Spleen (tissue), 13 donors: ENCODE measurements at places on chromosomes 6 and 20. TPM values are rescaled to one million over a fixed set of nuclear protein-coding genes. Genes with fewer than 3 reads are reported as not detected.

The EZR gene
- 129 TPM for total RNA-seq

The RALGAPB gene
- total RNA-seq, result 44.3 TPM

The MLN gene
- total RNA-seq, result not detected

The ACAT2 gene
- total RNA-seq, result 6.0 TPM

The SEMG1 gene
- total RNA-seq, result not detected

The CLDN20 gene
- total RNA-seq, result not detected

The RBM38 gene
- total RNA-seq, result 120 TPM

The PRRT1 gene
- 0.85 TPM for total RNA-seq

The MARCKS gene
- total RNA-seq, result 114 TPM

The NHSL1 gene
- total RNA-seq, result 5.9 TPM

The TUBB2B gene
- 1.6 TPM for total RNA-seq

The OR12D3 gene
- not detected for total RNA-seq

The PRKN gene
- total RNA-seq, result 13.7 TPM

DNA sequence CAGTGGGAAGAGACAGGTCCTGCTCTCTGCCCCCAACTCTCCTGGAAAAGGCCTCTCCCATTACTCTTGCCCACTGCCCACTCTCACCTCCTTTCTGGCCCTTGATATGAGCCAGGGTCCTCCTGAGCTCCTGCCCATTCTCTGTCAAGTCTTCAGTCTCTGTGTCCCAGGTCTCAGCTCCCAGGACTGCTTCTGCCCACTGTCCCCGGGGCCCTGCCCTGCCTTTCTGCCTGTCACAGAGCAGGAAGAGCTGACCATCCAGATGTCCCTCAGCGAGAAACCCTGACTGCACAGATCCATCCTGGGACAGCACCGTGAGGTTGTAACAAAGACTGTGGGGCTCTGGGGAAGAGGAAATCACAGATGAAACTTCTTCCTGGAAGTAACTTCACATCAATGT is 22.2 kb downstream of the HLA-F start:
- DNase-seq, result no peak

- DNase-seq, result no peak
These were observed 72.4 kb upstream of the SLC22A23 start for GRCh38 chr6:3529232-3529631.

- DNase-seq, result peak; percentile 93
These were observed 1.1 kb upstream of the MRGBP start for GRCh38 chr20:62795023-62795761.

DNA sequence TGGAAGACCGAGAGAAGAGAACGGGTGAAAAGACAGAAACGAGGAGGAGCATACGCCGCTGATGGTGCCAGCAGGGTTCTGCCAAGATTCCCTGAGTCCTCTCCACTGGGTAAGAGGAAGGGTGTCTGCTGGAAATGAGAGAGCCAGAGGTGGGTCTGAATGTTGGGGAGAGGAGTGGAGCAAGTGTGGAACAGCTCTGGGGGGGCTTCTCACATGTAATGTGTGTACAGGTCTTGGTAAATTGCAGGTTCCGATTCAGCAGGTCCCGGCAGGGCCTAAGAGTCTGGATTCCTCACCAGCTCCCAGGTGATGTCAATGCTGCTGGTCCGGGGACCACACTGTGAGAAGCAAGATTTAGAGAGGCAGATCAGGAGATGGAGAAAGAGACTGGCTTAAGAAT is 1.5 kb upstream of the EBF4 start:
- DNase-seq, result no peak

- no peak for DNase-seq
These were observed 109.2 kb downstream of the ARID1B start for GRCh38 chr6:156886409-156886808.

- DNase-seq, result no peak
These were observed 32.7 kb downstream of the CFAP61 start for GRCh38 chr20:20085071-20085470.

GRCh38 chr6:144334150-144334708 is 49.1 kb downstream of the UTRN start:
- peak; percentile 90 for DNase-seq

- peak; percentile 38 for DNase-seq
These were observed 80.5 kb downstream of the TMEM242 start for GRCh38 chr6:157242791-157243190.

- DNase-seq, result no peak
These were observed 147.3 kb downstream of the TRIM27 start for GRCh38 chr6:28776269-28777146.

DNA sequence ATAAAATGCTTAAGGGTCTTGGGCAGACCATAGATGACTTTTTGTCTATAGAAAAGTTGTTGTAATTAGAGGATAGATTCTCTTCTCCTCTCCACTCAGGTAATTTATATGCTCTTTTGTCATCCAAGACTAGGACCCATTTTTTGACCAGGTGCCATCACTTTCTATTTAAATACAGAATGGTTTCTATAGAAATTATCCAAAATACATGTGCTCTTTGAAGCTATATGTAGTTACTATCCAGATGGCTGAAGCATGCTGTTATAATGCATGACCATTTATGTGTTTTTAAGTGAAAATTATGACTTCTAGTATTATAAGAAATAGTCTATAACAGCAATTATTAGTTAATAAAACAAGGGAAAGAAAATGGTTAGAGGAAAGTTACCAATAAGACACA is 3.0 kb upstream of the MLIP start:
- no peak for DNase-seq

DNA sequence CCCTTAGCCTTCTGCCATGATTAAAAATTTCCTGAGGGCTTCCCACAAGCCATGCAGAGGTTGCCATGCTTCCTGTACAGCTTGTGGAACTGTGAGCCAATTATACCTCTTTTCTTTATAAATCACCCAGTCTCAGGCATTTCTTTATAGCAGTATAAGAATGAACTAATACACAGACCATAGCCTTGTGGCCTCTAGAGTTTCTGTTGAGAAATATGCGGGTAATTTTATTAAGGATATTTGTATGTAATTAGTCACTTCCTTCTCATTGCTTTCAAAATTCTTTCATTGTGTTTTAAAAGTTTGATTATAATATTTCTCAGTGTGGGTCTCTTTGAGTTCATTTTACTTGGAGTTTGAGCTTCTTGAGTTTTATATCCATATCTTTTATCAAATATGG is 484.9 kb downstream of the COL12A1 start:
- DNase-seq, result no peak

GRCh38 chr6:40630488-40630887 is 43.3 kb upstream of the LRFN2 start:
- DNase-seq, result no peak

DNA sequence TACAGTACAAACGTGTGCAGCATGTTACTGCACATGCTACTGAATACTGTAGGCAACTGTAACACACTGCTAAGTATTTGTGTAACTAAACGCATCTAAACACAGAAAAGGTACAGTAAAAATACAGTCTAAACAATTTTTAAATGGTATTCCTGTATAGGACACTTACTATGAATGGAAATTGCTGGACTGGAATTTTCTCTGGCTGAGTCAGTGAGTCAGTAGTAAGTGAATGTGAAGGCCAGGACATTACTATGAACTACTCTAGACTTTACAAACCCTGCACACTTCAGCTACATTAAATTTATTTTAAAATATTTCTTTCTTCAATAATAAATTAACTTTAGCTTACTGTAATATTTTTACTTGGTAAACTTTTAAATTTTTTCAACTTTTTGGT is 225.0 kb upstream of the TENT5A start:
- DNase-seq, result no peak

DNA sequence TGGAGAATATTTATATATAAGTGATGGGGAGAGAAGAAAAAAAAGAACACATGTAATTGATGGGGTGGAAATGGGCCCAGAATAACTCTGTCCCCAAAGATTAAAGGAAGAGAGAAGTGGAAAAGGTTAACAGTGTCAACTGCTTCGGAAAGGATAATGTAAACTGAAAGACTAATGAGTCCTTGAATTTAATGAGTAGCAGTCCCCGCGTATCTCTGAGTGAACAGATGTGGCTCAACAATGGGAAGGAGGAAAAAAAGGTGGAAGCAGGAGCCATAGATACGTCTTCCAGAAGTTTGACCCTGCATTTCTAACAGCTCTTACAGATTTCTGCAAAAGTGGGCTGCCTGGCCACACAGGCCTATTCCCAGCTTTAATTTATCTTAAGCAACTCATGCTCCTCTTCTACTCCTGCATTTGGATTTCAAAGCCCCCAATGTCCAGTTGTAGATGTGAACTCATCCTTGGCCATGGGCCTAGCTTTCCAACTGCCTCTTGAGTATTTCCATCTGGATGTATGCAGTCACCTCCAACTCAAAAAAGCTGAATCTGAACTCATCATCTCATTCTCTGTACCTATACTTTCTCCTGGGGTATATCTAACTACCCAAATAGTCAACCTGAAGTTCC is 61.3 kb downstream of the DST start:
- no peak for DNase-seq

- DNase-seq, result no peak
These were observed 45.0 kb downstream of the TFAP2A start for GRCh38 chr6:10369896-10370295.

DNA sequence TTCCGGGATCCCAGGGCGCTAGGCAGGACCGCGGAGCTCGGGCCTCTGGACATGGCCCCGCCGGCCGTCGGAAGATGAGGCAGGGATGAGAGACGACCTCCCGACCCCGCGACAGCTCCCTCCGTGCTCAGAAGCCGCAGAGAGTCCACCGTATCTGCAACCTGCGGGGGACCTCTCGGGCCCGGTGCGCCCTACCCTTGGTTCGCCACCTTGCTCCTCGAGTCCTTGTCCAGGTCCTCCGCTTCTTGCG is 301 bp downstream of the PPP1R3D start:
- peak; percentile 93 for DNase-seq

DNA sequence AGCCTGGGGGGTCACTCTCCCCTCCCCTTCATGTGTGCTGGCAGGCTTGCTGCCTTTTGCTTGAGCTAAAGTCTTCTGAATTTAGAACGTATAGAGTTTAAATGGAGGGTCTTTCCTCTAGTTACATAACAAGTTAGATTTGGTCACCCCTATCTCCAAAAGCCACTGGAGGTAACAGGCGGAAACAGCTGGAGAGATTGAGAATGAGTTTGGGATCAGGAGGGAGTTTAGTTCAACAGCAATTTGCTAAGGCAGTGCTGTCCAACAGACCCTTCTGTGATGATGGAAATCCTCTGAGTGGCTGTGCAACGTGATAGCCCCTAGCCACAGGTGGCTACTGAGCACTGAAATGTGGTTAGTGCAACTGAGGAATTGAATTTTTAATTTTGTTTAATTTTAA is 132.8 kb downstream of the EYA2 start:
- DNase-seq, result no peak

DNA sequence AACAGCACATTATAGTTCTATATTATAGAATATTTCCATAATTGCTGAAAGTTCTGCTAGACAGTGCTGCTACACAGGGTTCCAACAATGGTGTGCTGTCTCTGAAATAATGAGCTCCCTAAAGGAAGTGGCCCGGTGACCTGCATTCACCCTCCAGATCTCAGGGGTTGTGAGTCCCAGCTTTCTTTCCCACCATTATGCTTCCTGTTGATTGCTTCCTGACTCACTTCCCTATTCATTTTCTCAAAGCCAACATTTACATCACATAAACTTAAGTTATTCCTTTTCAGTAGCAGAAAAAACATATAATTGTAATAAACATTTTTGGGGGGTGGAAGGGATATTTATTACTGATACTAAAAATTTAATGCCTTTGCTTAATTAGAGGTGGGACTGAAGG is 12.9 kb upstream of the CCN6 start:
- DNase-seq, result no peak

DNA sequence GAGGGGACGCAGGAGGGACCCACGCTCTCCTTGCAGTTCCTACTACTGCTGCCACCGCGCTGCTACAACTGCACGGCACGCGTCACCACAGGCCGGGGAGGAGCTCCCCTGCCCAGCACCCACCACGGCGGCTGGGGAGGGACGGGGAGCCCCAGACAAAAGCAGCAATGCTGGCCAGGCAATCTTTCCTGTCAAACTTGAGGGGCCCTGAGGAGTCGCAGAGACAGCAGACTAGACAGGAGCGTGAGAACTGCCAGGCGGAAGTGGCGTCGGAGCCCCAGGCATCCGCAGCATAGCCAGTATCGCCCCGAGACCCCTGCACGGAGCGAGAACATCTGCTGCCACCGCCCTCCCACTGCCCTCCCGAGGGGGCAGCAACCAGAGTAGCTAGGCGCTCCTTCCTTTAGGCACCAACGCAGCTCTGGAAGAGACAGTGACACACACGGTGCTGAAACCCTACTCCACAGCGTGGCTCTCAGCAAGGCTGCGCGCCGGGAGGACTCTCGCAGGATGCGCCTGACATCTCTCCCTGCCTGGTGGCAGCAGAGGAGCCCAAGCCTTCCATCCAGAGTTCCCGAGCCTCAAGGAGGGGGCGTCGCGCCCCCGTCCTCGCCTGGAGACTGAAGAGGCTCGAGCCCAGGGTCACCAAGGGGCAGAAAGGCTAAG is 2.2 kb downstream of the TAF4 start:
- peak; percentile 80 for DNase-seq

GRCh38 chr20:14677455-14677854 is 340.0 kb upstream of the FLRT3 start:
- no peak for DNase-seq

- DNase-seq, result no peak
These were observed 105.0 kb downstream of the OLIG3 start for GRCh38 chr6:137389150-137389704.

- DNase-seq, result peak; percentile 86
These were observed 1.2 kb downstream of the IRF4 start for GRCh38 chr6:392441-393390.

DNA sequence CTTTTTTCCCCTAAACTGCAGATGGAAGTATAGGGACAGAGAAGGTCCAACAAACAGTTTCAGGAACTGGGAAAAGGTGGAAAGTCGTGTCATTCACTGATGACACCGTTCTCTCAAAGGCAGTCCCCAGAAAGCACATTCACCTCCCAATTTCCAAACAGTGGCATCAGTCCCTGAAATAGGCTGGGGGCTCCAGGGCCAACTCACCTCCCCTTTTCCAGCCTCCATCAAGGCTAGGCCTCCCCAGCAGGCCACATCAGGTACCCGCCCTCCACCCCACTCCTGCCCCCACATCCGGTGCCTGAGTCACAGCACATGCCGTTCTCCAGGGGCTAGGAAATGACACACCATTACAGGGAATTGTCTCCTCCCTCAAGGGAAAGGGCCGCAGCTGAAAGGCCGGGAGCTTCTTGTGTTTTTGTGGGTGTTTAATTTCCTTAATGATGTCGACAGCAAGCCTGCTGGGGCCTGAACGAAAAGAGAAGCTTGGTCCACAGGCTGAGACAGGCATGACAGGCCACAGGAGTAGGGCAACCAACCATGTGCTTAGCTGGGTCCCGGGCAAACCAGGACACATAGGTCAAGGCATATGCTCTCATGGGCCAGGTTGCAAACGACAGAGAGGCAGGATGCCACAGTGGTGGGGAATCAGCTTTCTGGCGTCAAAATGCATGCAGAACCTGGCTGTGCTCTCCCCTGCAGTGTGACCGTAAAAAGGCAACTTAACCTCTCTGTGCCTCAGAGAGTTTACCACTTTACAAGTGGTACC is 39.2 kb downstream of the ZMYND8 start:
- DNase-seq, result peak; percentile 85
